ENCODE measurements at places on chromosomes 11 and 22. TPM values are rescaled to one million over a fixed set of nuclear protein-coding genes. Genes with fewer than 3 reads are reported as not detected.

GRCh38 chr11:13438291-13438690, 24.7 kb downstream of the BTBD10 start:
- no peak overlapping the region for H3K4me3 ChIP-seq
- H3K27me3 ChIP-seq = no peaks in the 10 kb centered on the region
- H3K27ac ChIP-seq = no peak overlapping the region
- DNase-seq = no peak
- H3K36me3 ChIP-seq = no peaks in the 10 kb centered on the region

- no peaks in the 10 kb centered on the region for H3K27me3 ChIP-seq
- no peak overlapping the region for H3K4me3 ChIP-seq
- H3K27ac ChIP-seq = no peak overlapping the region
- no peaks in the 10 kb centered on the region for H3K36me3 ChIP-seq
- no peak for DNase-seq
- no peaks in the 10 kb centered on the region for H3K4me1 ChIP-seq
Measured at GRCh38 chr11:99687320-99687719, 666.6 kb downstream of the CNTN5 start.

GRCh38 chr11:62431171-62431901, 12.5 kb downstream of the SCGB1A1 start:
- no peak overlapping the region for H3K4me3 ChIP-seq
- DNase-seq = no peak
- no peaks in the 10 kb centered on the region for H3K27me3 ChIP-seq
- no peak overlapping the region for H3K27ac ChIP-seq

- DNase-seq = no peak
- H3K4me3 ChIP-seq = peak overlapping the region; percentile 85
- H3K36me3 ChIP-seq = peaks cover 45% of the 10 kb centered on the region
- H3K27me3 ChIP-seq = no peaks in the 10 kb centered on the region
Measured at GRCh38 chr11:65502274-65502554, 3.4 kb downstream of the MALAT1 start.

GRCh38 chr11:35324183-35324886, 95.0 kb downstream of the SLC1A2 start:
- H3K4me3 ChIP-seq = no peak overlapping the region
- peaks cover 15% of the 10 kb centered on the region for H3K27me3 ChIP-seq
- H3K4me1 ChIP-seq = no peaks in the 10 kb centered on the region

DNA sequence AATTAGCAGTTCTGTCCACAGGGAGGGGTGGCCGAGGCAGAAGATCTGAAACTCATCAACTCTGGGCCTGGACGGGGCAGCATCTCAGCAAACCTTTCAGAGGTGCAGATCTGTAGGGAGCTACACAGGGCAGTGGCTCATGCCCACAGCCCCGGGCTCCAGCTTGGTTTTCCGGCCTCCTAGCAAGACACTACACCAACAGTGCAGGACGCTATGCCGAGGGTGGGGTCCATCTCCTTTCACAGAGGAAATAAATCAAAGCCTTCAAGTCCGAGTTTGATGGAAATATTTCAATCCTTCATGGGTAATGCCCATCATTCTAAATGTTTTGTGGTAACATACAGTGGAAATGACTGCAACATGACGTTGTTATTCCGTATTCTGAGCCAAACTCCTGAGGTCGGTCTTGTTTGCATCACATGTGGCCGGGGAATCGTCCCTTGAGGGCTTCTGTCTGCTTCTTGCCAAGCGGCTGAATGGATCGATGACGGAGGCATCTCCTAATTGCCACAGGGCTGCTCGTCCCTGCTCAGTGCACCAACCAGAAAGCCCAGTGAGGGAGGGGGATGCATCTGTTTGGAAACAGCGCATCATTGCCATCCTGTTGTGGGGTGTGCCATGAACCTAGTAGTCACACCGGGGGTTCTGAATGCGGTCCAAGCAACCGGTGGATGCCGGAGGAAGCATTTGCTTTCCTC, 30.0 kb downstream of the LINC01488 start:
- no peak overlapping the region for H3K27ac ChIP-seq
- H3K36me3 ChIP-seq = no peaks in the 10 kb centered on the region
- H3K4me3 ChIP-seq = no peak overlapping the region
- H3K4me1 ChIP-seq = no peaks in the 10 kb centered on the region

DNA sequence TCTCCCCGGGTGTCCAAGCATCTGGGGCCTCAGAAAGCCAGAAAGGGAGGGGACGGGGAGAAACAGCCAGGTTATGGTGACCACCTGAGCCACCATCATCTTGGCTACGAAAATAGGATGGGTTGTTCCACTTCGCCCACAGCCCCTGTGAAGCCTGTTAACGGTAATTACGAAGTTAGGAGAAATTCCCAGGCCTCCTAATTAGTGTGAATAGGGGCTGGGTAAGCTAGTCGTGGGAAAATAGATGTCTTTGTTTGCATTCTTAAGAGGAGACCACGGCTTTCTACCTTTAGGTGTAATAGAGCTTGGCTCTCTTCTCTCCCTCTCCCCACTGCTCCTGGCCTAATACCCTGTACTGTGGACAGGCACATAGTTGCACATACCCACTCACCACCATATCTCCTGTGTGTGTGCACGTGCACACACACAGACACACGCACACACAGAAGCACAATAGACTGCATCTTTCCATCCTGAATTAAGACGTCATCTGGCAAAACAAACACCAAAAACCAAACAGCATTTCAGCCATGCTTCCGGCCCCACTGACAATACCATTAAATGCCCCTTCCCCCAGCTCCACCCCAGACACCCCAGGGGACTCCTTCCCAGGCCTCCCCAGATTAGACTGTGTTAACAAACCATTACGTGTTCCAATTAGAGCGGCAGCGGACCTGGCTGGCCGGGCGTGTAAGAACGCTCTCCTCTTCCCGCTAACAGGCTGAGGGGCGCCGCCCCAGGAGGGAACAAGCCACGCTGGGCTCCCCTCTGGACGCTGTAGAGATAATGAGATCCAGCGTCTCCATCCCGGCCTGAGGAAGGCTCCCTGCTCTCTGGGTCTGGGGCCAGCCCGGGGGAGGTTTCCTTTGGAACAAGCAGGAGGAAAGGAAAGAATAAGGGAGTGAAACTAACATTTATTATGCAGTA, 72.8 kb downstream of the TP53I11 start:
- H3K4me3 ChIP-seq = no peak overlapping the region
- no peak for DNase-seq
- H3K4me1 ChIP-seq = peaks cover 16% of the 10 kb centered on the region
- H3K27ac ChIP-seq = no peak overlapping the region
- no peaks in the 10 kb centered on the region for H3K36me3 ChIP-seq
- no peaks in the 10 kb centered on the region for H3K27me3 ChIP-seq

DNA sequence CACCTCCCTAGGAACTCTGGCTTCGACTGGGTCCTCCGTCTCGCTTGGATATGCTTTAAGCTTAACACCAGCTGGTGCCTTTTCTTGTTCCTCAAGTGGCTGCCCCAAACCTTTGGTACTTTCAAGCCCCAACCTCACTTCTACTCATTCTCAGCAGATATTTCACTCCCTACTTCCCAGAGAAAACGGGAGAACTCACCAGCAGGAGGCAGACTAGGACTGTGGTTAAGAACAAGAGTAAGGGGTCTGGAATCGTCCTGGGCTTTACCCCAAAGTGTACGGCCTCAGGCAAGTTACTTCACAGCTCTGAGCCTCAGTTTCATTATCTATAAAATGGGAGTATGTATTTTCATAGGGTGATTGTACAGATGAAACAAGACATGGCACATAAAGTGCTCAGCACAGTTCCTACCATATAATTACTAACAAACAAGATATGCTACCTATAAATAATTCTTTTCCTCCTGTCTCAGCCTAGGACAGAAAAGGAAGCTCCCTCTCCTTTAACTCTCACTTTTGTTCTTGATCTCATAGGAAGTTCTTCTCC, 37.8 kb downstream of the PAMR1 start:
- H3K4me1 ChIP-seq = no peaks in the 10 kb centered on the region
- H3K27me3 ChIP-seq = peaks cover 2% of the 10 kb centered on the region

- no peak for DNase-seq
- H3K27me3 ChIP-seq = no peaks in the 10 kb centered on the region
- no peaks in the 10 kb centered on the region for H3K36me3 ChIP-seq
- H3K4me3 ChIP-seq = no peak overlapping the region
- no peaks in the 10 kb centered on the region for H3K4me1 ChIP-seq
Measured at GRCh38 chr22:47022475-47022874, 260.0 kb downstream of the TBC1D22A start.

DNA sequence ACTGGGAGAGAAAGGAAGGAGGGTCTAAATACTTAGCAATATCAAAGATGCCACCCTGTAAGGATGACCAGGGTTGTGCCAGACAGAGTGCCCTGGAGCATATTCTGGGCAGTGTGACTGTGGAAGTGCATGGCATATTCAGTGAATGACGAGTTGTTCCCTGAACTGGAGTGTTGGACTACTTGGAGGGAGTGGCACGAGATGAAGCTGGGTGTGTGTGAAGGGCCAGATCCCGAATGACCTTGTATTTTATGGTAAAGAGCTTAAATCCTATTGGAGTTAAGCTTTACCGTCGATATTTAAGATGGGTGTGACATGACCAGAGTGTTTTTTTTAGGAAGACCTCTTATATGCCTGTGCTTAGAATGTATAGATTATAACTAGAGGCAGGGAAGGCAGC, 48.8 kb downstream of the STIM1 start:
- H3K27me3 ChIP-seq = no peaks in the 10 kb centered on the region
- no peak overlapping the region for H3K27ac ChIP-seq
- no peaks in the 10 kb centered on the region for H3K4me1 ChIP-seq
- H3K4me3 ChIP-seq = no peak overlapping the region

DNA sequence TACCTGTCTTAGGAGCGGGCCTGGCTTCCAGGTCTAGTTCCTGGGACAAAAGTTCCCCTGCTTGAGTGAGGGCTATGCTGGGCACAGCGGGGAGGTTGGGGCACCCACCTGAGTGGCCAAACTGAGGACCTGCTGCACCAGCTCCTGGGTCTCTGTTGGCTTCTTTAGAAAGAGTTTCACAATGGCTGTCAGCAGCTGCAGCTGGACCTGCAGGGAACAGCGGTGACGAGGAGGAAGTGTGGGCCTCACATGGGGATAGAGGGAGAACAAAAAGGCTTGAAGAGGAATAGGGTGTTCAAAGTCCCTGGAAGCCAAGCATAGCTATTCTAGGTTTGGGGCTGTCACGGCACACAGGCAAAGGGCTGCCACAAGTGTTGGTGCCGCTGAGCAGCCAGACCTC, 26.7 kb upstream of the RASL10A start:
- no peaks in the 10 kb centered on the region for H3K4me1 ChIP-seq
- H3K27me3 ChIP-seq = no peaks in the 10 kb centered on the region

- no peaks in the 10 kb centered on the region for H3K4me1 ChIP-seq
- H3K36me3 ChIP-seq = no peaks in the 10 kb centered on the region
- H3K4me3 ChIP-seq = no peak overlapping the region
- DNase-seq = no peak
- no peak overlapping the region for H3K27ac ChIP-seq
Measured at GRCh38 chr11:30462421-30462820, 123.7 kb downstream of the MPPED2 start.

DNA sequence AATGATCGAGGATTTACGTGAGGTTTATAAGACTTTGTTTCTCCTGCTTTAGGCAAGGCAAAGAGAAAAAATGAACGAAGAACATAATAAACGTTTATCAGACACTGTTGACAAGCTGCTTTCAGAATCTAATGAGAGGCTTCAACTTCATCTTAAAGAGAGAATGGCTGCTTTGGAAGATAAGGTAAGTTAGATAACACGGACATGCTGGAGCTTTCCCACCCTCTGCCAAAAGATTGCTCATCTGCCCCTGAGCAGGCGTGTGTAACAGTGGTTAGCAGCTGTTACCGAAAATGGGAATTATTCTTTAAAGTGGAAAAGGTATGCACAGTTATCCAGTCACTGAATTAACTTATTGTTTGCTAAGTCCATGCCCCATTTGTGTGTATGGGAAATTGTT, 62.8 kb upstream of the CTTN start:
- H3K27me3 ChIP-seq = no peaks in the 10 kb centered on the region
- H3K4me1 ChIP-seq = no peaks in the 10 kb centered on the region
- no peak overlapping the region for H3K4me3 ChIP-seq
- H3K36me3 ChIP-seq = peaks cover 83% of the 10 kb centered on the region

DNA sequence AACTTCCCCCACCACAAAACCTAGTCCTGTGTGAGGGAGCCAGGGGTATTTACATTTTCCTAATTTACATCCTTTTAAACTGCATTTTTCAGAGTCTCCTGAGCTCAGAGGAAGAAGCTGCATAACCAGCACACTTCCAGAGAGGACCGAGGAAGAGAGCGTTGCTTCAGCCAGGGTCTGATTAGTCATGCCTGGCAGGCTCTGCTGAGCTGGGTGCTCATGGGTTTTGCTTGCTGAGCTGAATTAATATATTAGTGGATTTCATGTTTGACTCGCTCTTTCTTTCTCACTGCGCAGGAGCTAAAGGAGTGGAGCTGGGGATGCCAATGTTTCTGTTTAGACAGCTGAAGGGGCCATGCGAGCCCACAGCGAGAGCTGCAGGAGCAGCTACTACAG, 539.3 kb upstream of the B3GAT1 start:
- no peaks in the 10 kb centered on the region for H3K4me1 ChIP-seq
- DNase-seq = no peak
- H3K27ac ChIP-seq = no peak overlapping the region
- no peak overlapping the region for H3K4me3 ChIP-seq
- no peaks in the 10 kb centered on the region for H3K27me3 ChIP-seq

DNA sequence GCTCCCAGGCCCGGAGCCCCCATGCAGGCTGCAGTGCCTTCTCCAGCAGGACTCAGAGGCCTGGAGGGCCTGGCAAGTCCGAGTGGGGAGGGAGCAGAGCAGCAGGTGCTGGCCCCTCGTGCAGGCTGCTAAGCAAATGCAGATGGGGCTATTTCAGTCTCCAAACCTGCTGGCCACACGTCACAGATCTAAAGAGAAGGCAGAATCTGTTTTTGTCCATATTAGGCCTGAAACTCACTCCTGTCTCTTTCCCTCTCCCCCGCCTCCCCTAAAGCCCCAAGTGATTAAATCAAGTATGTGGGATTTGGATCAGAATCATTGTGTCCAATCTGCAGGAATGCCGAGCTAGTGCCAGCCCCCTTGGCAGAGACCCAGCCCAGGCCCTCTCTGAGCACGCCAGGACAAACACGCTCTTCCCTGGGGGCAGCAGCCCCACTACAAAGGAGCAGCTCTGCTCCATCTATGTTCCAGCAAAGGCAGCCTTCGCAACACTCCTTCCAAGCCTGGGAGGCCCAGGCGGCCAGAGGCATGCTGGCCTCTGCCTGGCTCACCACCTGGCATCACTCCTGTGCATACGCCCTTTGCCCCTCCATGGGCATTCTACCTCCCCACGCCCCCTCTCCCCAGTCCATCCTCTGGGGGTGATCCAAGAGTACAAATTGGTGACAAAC, 26.5 kb downstream of the RPL27A start:
- H3K36me3 ChIP-seq = peaks cover 63% of the 10 kb centered on the region
- peaks cover 7% of the 10 kb centered on the region for H3K4me1 ChIP-seq

GRCh38 chr22:46969491-46969890, 207.0 kb downstream of the TBC1D22A start:
- H3K27me3 ChIP-seq = no peaks in the 10 kb centered on the region
- H3K4me1 ChIP-seq = peaks cover 9% of the 10 kb centered on the region
- DNase-seq = no peak
- H3K36me3 ChIP-seq = peaks cover 7% of the 10 kb centered on the region
- no peak overlapping the region for H3K27ac ChIP-seq

MS4A12 gene
- polyA plus RNA-seq = not detected

GATD1 gene
- polyA plus RNA-seq = 58.1 TPM

MB gene
- 7.2 TPM for polyA plus RNA-seq

RSF1 gene
- 32.1 TPM for polyA plus RNA-seq

POLA2 gene
- polyA plus RNA-seq = 13.6 TPM

MLC1 gene
- polyA plus RNA-seq = 0.57 TPM

LIF gene
- polyA plus RNA-seq = 27.6 TPM

RASL10A gene
- polyA plus RNA-seq = 1.0 TPM

Measured in large intestine (tissue), 12 donors.